ENCODE measurements at places on chromosomes 13 and 19. TPM values are rescaled to one million over a fixed set of nuclear protein-coding genes. Genes with fewer than 3 reads are reported as not detected.

DNA sequence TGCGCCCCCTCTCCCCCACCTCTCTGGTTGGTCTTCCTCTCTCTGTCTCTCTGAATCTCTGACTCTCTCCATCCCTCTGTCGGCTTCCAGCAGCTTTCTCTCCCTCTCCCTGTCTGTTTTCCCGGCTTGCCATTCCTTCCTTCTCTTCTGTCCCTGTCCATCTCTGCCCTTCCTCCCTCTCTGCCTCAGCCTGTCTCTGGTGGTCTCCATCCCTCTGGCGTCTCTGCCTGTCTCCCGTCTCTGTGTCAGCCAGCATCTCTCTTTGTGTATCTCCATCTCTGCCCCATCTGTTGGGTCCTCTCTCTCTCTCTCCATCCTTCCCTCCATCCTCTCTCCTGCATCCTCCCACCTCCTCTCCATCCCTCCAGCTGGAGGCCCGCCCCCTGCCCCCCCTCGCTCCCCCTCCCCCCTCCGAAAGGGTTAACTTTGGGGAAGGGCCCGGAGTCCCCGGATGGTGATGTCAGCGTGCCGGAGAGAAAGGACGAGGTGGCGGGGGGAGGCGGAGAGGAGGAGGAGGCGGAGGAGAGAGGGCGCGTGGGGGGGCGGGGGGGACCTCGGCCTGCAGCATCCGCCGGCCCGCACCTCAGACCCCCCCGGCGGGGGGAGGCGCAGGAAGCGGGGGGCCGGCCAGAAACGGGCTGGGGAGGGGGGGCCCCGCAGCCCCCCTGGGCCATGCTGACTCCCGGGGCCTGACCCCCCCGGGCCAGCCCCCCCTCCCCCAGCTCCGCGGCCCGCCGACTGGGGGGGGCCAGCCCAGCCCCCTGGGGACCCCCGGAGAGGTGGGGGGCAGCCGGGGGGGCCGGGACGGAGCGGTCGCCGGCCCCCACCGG, at the start of gene BRSK1:
TSS of gene BRSK1 (plus strand) at position 450 of the 830 bp plus-strand sequence. CDS start 446 bp downstream, outside the sequence.
- DNase-seq: peak; percentile 93

FFAR2 gene
- not detected for polyA plus RNA-seq

KRTDAP gene
- not detected for polyA plus RNA-seq

- DNase-seq: no peak
Measured at GRCh38 chr13:33372251-33372919, 86.8 kb upstream of the STARD13 start.

MED4 gene
- 56.9 TPM for polyA plus RNA-seq

ZNF442 gene
- polyA plus RNA-seq: 0.43 TPM

DNA sequence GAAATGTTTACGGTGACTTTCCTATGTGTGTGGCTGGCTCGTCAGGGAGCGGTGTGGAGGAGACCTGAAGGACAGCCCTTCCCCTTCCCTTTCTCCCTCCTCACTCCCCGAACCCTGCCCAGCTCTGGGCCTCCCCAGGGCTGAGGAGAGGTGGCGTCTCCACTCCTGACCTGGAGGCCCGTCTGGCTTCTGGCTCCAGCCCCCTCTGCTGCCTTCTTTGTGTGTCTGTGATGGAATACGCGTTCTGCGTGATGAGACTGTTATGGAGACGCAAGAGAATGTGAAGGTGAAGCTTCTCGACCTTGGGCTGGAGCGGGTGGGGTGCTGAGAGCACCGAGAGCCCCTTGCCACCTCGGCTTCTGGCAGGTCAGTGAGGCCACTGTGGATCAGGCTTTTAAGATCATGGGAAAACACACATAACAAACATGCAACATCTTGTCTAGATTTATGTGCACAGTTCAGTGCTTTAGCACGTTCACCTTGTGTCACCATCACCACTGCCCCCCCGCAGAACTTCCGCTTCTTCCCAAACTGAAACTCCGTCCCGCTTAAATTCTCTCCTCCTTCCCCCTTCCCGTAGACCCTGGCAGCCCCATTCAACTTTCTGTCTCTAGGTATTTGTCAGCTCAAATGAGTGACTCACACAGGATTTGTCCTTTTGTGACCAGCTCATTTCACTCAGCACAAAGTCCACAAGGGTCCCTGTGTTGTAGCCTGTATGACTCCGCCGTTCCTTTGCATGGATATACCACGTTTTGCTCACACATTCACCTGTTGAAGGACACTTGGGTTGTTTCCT, 24.7 kb downstream of the ATP11A start:
- DNase-seq: no peak

DNA sequence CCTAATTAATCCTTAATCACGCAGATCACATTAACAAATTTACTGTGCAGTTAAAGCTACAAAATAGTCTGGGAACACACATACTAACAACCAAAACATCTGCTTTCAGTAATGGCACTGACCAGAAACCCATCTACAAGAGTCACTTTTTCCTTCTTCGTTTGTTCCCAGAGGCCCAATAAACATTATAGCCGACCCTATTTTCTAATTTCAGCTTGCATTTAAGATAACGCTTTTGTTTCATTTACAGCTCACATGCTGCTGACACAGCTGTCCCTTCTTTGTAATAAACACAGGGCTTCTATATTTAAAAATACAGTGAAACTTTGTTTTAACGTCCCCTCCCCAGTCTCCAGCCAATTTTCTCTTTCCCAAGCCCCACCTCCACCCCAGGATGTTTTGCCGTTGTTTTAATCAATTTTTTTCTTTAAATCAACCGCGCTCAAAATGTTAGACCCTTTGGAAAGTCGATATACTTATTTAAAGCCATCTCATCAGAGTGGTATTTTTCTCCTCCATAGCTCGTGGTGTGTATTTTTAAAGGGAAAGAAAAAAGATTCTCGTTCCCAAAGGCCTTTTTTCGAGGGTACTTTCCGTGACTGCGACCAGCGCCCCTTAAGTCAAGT, 1.7 kb upstream of the WBP4 start:
- DNase-seq: peak; percentile 23

CD33 gene
- 0.67 TPM for polyA plus RNA-seq

- no peak for DNase-seq
Measured at GRCh38 chr19:48484931-48485612, 15.9 kb downstream of the CYTH2 start.

SLC6A16 gene
- polyA plus RNA-seq: 0.80 TPM

All from SK-N-SH (cell line).